ENCODE measurements at places on chromosomes 3 and 15.

DNA sequence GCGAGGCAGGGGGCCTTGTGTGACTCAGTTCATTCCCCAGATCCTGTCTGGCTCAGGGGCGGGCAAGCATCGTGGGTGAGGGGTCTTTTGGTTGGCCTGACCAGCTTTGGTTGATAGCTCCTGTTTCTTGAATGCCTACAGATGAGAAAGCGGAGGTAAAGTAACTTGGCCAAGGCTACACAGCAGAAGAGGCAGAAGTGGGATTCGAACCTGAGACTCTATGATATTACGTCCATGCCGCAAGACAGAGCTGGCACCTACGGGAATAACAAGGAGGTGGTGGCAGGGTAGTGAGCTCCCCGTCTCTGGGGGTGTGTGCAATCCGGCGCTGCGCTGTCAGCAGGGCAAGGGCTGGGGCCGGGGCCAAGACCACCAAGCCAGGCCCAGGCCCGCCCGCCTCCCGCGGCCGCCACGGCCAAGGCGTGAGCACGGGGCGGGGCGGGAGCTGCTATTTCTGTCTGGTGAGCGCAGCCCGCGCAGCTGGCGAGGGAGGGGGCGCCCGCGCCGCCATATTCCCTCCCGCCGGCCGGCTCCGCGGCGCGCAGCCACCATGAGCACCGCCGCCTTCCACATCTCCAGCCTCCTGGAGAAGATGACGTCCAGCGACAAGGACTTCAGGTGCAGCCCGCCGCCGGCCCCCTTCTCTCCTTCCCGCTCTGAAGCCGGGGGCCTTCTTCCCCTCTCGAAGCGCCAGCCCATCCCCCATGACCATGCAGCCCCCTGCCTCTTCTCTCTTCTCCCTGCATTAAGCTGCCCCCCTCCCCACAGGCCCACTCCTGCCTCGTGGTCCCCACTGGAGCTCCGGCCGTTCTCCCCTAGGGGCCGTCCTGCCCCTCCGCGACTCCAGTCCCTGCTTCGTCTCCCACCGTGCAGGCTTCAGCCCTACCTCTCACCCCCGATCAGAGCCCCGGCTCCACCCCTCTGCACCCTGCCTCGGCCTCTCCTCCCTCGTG lies at the start of gene CAND2:
CAND2 (plus strand) TSS at position 510 of the 953 bp plus-strand sequence; CDS start at position 551, 41 bp downstream.
- peak; percentile 66 for DNase-seq

- DNase-seq: no peak
Measured at GRCh38 chr3:190458040-190458439, 8.3 kb upstream of the TMEM207 start.

DNA sequence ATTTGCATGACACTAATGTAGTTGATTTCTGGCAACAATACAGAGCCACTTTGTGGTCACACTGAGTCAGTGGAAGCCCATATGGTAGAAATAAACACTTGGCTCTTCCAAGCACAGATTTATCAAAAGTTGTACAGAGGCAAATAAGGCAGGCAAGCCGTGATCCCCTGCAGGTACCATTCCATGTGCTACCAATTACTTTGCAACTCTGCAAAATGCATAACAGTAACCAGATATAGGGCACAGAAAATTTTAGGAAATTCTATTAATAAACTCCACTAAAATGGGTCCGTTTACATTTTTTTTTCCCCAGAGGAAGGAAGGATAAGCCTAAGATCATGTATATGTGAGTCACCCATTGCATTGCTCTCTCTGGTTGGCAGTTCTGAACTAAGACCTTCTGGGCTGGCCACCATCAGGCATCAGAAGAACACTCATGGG lies 103.1 kb upstream of the PTX3 start:
- no peak for DNase-seq

DNA sequence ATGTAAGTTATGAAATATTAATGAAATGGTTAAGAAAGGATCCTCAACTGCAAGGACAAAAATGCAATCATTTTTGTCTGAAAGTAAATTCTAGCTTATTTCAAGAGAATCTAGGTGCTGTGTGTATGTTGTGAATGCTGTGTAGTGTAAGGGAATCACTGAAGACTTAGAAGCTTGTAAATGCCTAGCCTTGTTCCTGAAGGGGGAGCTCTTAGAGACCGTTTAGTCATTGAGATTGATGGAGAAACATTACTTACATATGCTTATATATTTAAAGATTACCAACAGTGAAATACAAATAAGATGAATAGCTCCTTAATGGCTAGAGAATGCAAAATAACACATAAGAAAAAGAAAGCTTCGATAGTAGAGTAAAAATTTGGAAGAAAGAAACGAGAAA lies 67.9 kb downstream of the CNTN4 start:
- no peak for DNase-seq

- DNase-seq: no peak
Measured at GRCh38 chr3:182971637-182972036, 8.7 kb downstream of the DCUN1D1 start.

DNA sequence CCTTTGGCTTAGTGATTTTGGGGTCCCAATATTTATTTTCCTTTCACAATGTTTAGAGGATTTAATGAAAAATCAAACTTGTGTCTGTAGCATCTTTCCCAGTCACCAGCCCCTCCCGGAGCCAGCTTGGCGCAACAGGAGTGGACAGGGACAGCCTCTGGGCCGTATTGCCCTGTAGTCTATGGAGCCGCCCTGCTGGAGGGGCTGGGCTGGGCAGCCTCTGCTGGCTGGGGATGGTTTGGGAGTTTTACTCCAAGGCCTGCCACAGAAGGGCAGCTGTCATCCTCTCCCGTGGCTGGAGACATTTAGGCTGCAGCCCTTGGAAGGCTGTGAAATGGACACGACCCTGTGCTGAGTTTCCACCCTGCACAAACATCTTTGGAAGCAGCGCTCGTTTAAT lies 89.4 kb upstream of the RGMA start:
- DNase-seq: no peak

GRCh38 chr3:197174927-197175326 lies 123.5 kb downstream of the DLG1 start:
- no peak for DNase-seq

DNA sequence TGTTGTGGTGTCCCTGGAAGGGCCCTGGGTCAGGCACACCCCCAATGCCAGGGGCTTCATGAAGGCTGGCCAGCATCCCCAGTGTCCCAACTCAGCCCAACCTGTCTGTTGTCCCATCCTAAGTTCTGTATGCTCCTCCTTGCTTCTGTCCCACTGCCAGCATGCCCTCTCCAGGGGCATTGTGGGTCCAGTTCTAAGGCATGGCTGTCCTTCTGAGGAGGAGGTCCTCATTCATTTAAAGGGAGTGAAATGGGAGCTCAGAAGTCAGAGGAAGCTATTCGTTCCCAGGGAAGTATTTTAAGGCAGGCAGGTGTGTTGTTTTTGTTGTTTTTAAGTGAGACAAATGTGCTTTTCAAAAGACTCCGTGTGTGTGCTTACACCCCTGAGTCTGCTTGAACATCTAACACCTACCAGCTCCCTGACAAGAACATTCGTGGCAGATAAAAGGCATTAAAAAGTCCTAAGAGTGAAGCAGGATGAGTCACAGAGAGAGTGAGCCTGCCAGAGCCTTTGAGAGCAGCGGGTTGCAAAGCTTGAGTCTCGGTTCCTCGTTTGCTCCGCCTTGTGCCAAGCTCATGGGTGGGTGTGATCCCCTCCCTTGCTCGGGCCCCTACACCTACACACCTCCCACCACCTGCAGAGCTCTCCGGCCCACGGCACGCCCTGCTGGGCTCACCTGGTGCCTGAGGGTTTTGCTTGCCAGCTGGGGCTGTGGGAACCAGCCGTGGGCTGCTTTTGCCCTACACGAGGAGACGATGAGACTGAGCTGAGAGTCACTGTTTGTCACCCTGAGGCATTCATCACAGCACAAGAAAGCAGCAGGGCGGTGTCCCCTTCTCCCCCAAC lies 183.4 kb upstream of the TOPAZ1 start:
- DNase-seq: no peak

DNA sequence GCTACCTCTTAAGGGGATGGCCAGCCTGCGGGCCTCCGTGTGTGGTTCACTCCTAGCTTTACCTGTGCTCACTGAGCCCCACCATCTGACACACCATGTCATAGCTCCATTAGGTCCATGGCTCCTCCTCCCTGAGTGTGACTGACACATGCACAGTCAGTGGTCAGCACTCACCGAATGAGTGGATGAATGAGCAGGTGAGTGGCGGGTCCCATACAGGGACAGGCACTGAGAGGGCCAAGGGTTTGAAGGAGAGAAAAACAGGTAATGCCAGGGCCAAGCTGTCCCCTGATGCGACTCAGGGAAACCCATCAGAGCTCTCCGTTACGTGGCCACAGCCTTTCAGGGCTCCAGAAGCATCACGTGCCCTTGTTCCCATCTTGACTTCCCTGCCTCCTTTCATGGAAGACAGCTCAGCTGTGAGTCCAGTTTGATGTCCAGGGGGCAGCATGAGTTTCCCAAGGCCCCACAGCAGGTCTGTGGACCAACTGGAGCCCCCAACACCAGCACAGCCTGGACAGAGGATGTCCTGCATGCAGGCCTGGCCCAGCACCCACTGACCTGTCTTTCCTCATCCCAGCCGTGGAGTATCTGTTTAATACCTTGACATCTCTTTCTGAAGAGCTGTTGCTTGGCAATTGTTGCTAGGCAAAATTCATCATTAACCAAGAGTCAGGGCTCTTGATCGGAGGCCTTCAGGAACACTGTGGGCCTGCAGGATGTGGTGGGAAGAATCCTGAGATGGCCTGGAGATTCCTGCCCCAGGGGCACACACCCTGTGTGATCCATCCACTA lies 84.4 kb downstream of the PLXNA1 start:
- DNase-seq: no peak

DNA sequence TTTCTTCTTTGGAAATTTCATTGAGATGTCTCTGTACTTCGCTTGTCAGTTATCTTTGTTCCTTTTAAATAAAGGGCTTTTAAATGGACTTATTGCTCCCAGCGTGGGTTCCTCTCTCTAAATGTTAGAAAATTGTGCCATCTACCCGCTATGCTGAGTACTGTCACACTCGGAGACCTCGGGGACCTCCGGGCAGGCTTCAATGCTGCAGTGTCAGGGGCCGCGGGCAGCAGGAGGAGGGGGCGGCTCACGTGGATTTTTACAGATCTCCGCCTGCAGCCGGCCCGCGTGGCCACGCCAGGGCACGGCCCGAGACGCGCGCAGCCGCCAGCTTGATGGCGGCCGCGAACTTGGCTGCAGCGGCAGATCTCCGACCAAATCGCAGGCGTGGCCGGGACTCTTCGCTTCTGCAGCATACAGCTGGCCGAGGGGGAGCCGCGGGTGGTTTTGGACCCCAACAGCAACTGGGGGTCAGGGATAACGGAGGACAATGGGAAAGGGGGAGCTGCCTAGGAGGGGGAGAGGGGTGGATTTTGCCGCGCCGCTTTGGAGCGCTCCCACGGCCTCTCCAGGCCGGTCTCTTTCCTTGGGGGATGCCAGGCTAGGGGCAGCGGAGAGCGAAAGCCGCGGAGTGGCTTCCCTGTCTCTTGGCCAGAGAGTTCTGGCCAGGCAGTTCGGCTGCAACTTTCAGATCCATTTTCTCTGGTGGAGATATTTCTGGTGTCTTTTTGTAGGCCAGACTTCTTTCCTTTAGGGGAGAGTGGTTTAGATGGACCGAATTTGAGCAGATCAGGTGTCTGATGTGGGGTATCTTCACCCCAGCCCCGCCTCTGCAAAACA lies 15.3 kb downstream of the NR2F2 start:
- DNase-seq: peak; percentile 61

GRCh38 chr3:173886-174285 lies 22.7 kb upstream of the CHL1 start:
- DNase-seq: no peak

- DNase-seq: no peak
Measured at GRCh38 chr15:94131875-94132274, 99.5 kb upstream of the MCTP2 start.

GRCh38 chr15:33654860-33655259 lies 313.4 kb upstream of the CHRM5 start:
- DNase-seq: peak; percentile 70

GRCh38 chr3:167198949-167199600 lies 181.0 kb downstream of the ZBBX start:
- no peak for DNase-seq

- DNase-seq: peak; percentile 33
Measured at GRCh38 chr15:92524874-92525565, 130.6 kb downstream of the FAM174B start.

GRCh38 chr3:160478338-160478737 lies 28.8 kb upstream of the TRIM59 start:
- no peak for DNase-seq

DNA sequence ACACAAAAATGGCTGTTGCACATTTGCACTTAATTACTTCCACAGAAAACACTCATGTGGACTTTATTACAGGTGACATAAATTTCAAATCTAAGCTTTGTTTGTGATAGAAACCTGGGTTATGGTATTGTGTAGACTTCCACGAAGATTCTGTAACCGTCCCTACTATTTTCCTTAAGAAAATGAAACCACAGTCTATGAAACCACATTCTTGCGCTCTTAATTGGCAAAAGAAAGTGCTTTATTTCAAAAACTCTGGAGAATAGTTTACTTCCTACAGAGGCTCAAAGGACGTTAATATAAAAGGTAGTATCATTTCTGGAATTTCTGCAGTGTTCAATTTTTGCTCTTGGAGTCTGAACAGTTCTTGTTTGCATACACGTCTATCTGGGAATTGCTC lies 123.4 kb downstream of the TIGIT start:
- DNase-seq: no peak

GRCh38 chr15:34284937-34285336 lies 52.6 kb downstream of the SLC12A6 start:
- no peak for DNase-seq

DNA sequence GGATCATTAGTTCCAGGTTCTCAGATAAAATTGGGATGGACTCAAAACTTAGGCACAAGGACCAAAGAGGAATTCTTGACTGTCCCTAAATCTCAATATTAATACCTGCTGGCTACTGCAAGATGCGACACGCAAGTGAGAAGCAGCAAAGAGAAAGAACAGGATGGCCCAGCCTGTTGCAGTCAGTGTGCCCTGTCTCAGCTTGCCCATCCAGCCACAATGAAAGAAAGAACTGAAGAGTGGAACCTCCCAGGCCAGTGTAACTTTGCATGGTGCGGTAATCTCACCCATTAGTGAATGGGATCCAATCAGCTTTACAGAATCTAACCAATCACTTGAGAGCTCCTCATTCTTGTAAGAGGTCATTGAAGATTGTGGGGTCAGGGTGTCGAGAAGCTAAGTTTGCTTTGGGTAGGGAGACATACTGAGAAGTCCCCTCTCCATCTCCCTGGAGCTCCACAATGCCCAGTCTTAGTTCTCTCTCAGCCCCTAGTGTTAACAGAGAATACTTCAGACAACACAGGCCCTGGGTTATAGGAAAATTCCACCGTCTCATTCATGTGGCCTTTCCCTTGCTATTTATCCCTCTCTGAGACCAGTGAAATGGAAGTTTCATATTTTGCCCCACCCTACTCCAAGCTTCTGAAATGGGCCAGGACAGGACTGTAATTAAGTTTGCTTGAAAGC lies 3.2 kb upstream of the SLC9A9 start:
- no peak for DNase-seq

- DNase-seq: no peak
Measured at GRCh38 chr3:171494457-171495109, 34.4 kb upstream of the TNIK start.

DNA sequence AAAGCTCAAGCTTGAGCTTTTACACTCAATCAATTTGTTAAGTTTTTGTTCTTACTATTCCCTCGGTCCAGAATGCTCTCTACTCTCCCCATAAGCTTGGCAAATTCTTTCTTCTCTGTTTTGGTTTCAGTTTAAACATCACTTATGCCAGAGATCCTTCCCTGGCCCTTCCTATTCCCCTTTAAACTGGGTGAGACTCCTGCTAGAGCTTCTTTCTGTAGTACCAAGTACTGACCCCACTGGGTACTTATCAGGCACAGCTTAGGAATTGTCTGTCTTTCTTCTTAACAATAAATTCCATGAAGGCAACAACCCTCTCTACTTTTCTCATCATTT lies 76.7 kb upstream of the PHLDB2 start:
- DNase-seq: no peak

- no peak for DNase-seq
Measured at GRCh38 chr3:50430950-50431435, 71.7 kb upstream of the TMEM115 start.
